ENCODE measurements at places on chromosomes 3 and 15. TPM values are rescaled to one million over a fixed set of nuclear protein-coding genes. Genes with fewer than 3 reads are reported as not detected.

NANOGP8 gene
- total RNA-seq: 1.5 TPM

ALDH1L1 gene
- total RNA-seq: 0.60 TPM

A4GNT gene
- total RNA-seq: not detected

IL17RC gene
- total RNA-seq: 3.1 TPM

GRCh38 chr3:49199239-49199899 is 28.0 kb downstream of the KLHDC8B start:
- no peak for DNase-seq

DNA sequence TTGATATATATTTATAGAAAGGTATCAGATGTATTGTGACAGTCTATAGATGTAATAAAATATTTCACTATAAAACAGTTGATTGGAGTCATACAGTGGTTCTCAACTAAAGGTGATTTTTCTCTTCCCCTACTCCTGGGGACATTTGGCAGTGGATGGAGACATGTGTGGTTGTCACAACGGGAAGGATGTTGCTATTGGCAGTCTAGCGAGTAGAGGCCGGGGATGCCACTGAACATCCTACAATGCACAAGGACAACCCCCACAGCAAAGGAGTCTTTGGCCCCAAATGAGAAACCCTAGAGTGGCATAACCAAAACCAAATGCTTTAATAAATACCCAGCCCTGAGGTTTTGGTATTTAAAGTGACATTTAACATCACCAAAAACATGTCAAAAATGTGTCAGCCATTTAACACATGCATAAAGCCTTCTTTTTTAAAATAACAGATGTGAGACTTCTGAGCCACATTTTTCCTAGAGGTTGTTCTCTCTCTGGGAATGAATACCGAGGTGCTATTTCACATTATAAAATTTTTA is 367.5 kb downstream of the PTPRG start:
- DNase-seq: no peak

GRCh38 chr15:57533448-57533799 is 58.3 kb upstream of the MYZAP start:
- DNase-seq: no peak

DNA sequence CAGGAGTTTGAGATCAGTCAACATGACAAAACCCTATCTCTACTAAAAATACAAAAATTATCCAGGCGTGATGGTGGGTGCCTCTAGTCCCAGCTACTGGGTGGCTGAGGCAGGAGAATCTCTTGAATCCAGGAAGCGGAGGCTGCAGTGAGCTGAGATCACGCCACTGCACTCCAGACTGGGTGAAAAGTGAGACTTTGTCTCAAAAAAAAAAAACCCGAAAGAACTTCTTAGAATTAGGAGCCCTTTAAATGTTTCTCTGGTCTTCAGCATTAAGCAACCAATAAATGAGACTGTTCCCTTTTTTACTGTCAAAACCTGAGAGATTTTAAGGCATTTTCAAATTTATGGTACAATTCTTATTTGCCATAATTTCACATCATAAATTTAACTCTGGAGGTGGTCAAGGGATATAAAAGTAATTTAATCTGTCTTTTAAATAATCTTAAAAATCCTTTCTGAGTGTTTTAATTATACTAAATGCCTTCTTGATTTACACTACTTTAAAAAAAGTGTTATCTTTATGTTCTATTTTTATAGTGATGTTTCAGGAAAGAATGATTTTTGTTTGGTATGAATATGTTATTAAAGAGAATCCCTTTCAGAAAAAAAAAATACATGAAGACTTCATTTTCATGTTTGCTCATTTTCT is 10.1 kb downstream of the PCOLCE2 start:
- DNase-seq: no peak

- DNase-seq: no peak
Measured at GRCh38 chr3:5235655-5236054, 48.1 kb downstream of the EDEM1 start.

- DNase-seq: no peak
Measured at GRCh38 chr3:117217760-117218316, 508.3 kb downstream of the TUSC7 start.

DNA sequence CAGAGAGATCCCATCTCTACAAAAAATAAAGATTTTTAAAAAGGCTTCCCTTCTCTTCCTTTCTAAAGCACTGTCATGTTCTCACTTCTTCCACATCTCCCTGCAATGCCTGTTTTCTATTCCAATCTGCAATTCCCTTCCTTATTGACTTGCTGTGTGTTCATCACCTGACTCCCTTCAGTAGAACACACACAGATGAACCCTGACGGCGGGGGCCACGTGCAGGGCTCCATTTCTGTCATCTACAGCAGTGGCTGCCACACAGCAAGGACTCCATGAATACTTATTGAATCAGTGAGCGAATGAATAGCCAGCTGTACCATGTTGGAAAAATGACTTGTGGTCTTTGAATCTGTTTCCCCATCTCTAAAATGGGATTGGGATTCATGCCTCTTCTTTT is 26.1 kb downstream of the BHLHE40 start:
- DNase-seq: no peak

GRCh38 chr3:158483701-158484235 is 87.2 kb upstream of the MLF1 start:
- DNase-seq: no peak
